ENCODE measurements at places on chromosomes 16 and 17.

DNA sequence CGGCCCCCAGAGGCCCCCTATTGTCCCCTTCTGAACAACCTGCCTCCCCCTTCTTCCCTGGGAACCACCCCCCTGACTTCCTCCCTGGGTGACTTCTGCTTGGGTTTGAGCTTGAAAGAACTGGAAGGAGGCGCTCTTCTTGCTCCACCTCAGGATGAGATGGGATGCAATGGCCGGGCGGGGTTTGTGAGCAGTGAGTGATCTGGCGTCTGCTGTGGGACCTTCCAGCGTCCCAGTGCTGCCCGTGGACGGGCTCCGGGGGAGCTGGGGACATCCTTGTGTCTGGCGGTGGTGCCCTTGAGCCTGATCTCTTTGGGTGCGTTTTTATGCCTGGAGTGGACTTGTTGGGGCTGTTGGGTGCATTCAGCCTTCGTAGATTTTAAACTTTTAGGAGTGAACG lies 11.6 kb downstream of the MGRN1 start:
- DNase-seq, result no peak

GRCh38 chr17:4329838-4330237 lies 36.6 kb downstream of the UBE2G1 start:
- DNase-seq, result no peak

DNA sequence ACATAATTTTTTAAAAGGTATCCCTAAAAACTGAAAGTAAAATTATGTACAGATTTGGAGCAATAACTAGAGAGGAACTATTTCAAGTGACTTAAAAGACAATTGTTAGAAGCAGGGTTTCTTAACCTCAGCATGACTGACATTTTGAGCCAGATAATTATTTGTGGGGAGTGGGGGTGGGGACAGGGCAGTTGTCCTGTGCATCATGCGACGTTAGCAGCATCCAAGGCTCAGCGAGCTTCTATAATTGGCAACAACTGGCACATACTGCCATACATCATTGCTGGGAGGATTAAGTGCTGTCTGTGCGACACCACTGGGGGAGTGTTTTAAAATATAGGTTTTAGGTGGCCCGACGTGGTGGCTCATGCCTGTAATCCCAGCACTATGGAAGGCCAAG lies 27.1 kb downstream of the GABARAPL2 start:
- DNase-seq, result no peak

DNA sequence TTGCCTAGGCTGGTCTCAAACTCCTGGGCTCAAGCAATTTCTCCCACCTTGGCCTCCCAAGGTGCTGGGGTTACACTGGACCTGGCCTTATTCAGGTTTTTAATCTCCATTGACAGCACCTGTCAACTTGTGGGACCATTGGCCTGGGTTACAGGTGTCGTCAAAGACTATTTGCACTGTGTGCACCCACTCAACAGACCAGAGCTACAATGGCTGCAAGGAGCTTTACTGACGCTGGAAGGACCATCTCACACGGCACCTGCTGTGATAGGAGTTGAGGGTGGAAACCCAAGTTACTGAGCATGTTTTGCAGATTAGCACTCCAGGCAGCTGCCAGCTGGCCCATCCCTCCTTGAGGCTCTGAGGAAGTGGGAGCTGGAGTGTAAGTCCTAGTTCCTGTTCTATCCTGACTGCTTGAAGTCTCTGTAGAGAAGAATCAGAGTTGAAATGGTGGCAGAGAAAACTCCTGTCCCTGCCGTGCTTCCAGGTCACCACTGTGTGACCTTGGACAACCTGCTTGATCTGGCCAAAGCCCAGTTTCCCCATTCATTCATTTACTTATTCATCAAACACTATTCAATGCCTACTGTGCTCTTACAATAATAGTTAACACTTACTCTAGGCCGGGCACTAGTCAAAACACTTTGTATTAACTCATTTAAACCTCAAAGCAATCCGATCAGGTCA lies 42.4 kb upstream of the LONP2 start:
- no peak for DNase-seq

DNA sequence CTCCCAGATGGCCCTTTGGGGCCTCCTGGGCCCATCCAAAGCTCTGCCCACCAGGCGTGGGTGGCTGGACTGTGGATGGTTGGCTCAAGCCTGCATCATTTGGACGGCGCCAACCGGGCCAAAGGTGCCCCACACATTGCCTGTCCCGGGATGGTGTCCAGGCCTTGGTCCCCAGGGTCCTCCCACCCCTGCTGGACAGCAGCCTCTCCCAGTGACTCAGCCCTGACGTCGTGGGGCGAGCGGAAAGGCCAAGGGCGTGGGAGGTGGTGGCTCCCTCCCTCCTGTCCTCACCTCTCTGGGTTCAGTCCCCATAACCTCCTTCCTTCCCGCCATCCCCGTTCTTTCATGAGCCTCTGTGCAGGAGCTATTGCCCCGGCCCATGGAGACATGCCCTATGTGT lies 42.1 kb upstream of the DLX4 start:
- DNase-seq, result no peak

DNA sequence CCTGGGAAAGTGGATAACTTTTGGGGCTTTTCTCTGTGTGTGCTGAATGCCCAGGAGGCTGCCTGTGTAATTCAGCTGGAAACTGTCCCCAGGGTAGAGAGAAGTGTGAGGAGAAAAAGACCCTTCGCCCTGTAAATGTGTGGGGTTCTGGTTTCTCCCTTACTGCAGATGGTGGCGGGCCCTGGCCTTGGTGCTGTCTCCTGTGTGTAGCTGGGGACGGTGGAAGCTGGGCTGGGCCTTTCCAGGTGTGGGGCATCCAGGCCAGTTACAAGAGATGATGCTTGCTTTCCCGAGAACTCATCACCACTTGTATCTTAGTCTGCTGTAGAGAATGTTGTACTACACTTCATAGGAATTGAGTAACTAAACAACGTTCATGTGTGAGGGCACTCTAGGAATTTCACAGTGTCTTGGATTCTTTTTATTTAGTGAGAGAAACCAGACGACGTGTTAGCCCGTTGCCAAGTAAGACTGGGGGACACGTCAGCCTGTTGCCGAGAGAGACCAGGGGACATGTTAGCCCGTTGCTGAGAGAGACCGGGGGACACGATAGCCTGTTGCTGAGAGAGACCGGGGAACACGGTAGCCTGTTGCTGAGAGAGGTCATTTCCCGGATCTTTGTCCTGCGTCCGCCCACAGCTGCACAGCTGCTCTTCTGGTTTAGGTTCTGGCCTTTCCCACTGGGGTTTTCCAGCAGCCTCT lies 43.1 kb downstream of the TBCD start:
- DNase-seq, result no peak

- DNase-seq, result no peak
These were observed 139.0 kb downstream of the RAB11FIP4 start for GRCh38 chr17:31530391-31530985.

DNA sequence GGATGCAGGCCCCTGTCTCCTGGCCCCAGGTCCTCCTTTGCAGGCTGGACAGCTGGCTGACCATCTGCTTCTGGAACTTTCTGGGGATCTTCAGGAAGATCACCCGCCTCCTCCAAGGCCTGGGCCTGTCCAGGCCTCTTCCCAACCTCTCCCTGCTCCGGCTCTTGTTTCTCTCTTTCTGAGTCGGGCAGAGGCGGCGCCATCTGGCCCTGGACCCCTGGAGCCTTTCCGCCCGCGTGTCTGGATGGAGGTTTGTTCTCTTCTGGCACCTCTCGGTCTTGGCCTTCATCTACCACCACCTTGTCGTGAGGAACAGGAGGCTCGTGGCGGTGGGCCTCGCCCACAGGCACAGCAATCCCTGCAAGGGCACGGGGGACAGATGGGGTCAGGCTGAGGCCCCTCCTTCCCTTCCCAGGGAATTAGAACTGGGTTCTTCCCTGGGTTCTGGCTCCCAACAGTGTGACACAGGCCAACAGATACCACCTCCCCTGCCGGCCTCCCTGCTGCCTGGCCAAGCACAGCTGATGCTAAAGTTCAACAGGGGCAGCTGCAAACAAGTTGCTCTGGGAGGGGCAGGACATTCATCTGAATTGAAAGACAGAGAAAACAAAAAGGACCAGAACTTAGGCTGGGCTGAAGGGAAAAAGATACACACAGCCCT lies 13.3 kb downstream of the NDUFAF8 start:
- peak; percentile 92 for DNase-seq

- peak; percentile 90 for DNase-seq
These were observed 125.2 kb downstream of the C16orf78 start for GRCh38 chr16:49498666-49499413.

- DNase-seq, result no peak
These were observed 37.6 kb downstream of the SALL1 start for GRCh38 chr16:51113236-51114125.

- DNase-seq, result no peak
These were observed 15.0 kb downstream of the MYH13 start for GRCh38 chr17:10357768-10358167.

- peak; percentile 53 for DNase-seq
These were observed 48.6 kb downstream of the PRKCA start for GRCh38 chr17:66351033-66351432.

GRCh38 chr16:78664811-78665772 lies 565.6 kb downstream of the WWOX start:
- no peak for DNase-seq

DNA sequence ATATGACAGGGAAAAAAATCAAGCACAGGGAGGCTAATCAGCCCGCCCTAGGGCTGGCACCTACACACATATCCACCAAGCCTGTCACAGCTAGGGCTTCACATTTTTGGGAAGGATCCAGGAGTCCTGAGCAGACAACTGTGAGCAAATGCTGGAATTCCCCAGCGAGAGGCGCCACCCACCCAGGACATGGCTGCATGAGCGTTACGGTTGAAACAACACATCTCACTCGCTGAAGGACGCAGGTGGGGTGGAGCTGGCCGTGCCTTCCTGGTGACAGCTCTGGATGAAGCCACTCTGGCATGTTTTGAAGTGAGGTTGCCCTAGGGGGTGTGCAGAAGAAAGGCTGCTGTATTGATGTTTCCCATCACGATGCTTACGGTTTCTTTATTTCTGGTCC lies 315.1 kb upstream of the EEF2KMT start:
- no peak for DNase-seq

DNA sequence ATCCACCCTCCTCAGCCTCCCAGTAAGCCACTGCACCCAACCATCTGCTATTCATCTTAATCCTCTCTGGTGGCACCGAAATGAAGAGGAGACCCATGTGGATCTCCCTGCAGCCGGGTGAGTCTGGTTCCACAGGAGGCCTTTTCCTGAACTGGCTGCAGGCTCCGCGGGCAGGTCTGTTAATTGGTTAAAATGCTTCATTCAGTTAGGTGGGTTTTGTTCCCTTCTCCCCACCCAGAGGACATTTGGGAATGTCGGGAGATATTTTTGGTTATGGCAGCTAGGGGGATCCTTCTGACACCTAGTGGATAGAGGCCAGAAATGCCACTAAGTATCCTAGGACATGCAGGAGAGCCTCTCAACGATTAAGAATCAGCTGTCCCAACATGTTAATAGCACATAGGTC lies 16.7 kb downstream of the C16orf54 start:
- peak; percentile 86 for DNase-seq

GRCh38 chr16:16982614-16983013 lies 488.1 kb downstream of the XYLT1 start:
- no peak for DNase-seq

DNA sequence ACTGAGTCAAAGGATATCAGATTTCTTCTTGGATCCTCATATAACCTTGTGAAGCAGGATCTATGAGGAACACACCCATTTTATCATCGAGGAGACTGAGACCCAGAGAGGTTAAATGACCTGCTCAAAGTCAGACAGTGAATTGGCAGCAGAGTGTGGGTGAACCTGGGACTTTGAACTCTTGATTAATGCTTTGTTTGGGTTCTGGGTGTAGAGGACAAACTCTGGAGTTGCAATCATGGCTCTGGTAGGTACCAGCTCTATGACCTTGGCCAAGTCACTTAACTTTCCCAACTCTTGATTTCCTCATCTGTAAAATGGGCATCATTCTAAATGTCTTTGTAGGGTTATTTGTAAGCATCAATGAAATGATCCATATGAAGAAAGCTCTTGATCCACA lies 166.4 kb downstream of the HAPSTR1 start:
- DNase-seq, result no peak

- DNase-seq, result no peak
These were observed 62.1 kb downstream of the EPN2 start for GRCh38 chr17:19299214-19299747.

DNA sequence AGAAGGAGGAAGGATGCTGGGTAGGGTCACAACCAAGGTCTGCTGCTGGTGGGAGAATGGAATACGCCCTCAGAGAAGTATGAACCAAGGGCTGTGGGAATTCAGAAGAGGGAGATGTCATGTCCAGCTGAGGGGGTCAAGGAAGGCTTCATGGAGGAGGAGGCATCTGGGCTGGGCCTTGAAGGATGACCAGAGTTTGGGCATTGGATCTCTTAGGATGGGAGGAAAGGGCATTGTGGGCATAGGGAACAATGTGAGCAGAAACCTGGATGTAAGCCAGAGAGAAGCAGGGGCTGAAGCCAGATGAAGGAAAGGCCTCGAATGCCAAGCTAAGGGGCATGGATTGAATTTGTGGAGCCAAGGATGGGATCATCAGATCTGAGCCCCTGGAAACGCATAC lies 49.2 kb upstream of the MAP3K14 start:
- DNase-seq, result no peak

GRCh38 chr17:75795820-75796607 lies 11.4 kb downstream of the UNK start:
- DNase-seq, result no peak

DNA sequence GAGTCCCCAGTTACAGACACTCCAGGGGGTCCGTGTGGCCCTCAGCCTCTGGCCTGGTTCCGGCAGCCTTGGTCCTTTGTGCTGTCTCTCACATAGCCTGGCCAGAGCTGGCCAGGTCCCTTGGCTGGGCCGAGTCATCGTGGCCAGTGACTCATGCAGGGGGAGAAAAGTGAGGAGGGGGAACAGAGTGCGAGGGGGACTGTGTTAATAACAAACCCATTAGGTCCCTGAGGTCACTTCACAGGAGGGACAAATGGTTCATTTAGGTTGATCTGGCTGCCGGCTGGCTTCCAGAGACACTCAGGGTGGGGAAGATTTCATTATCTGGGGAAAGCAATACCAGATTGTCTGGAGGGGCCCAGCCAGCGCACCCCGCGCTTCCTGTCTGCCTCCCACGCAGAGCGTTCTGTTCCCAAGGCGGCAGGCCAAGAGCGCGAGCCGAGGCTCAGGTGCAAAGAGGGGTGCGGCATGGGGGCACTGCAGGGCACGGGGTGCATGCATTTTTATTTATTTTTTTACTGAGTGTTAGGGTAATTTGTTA lies 223.1 kb downstream of the SEC14L1 start:
- DNase-seq, result no peak

- peak; percentile 90 for DNase-seq
These were observed 42.8 kb downstream of the CDK5R1 start for GRCh38 chr17:32529604-32530003.

DNA sequence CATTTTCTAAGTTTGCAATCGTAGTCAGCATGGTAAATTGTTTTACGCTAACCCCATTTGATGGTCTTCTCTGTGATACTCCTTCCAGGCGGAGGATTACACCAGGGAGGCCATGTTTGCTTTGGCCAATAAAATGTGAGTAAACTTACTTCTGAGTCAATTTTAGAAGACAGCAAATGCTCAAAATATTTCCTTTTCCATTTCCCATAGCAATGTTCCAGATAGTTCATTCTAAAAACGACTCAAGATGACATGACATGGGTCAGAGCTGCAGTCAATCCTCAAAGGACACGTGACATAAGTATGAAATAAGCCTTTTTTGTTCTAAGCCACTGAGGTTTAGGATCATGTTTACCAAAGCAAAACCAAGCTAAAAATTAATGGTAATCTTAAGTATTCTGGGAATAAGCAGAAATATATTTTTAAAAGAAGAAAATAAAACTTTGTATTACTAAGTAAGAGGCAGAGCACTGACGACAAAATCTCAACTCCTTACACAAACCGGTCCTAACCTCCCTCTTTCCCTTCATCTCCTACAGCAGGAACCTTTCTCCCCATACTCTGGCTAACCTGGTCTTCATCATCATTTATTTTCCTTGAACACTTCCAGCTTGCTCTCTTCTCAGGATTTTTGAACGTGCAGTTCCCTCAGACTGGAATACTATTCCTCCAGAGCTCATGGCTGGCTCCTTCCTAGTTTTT lies 266.2 kb downstream of the CEP112 start:
- no peak for DNase-seq
